Activated T-cell treated with anti-CD3 and anti-CD28 coated beads, Interleukin-2, amount 50 U/mL, for 72 hours (primary cell): ENCODE measurements at places on chromosomes 4 and X.
A peak's percentile ranks its signal among the peaks of the same experiment; 100 is the strongest.

- peaks cover 94% of the 10 kb centered on the region for H3K4me1 ChIP-seq
- DNase-seq: peak; percentile 74
- no peaks in the 10 kb centered on the region for H3K27me3 ChIP-seq
- H3K27ac ChIP-seq: peak overlapping the region; percentile 98
- H3K4me3 ChIP-seq: peak overlapping the region; percentile 92
Measured at GRCh38 chr4:140095694-140096482, 58.1 kb downstream of the MAML3 start.

DNA sequence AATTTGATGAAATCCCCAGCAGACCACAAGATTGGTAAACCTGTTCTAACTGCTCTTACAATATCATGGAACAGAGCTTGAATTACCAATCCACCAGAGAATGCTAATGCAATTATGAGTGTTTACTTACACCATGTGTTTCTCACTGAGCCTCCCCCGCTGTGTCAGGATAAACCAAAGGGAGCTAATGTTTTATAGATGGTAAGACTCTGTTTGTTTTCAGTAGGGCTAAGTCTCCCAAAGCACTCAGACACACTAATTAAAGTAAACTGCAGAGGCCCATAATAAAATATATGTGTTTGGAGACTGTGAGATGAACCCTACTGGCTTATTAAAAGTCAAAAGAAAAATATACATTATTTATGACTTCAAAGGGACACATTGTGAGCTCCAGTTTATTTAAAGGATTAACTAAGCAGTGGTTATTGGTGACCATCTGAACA, 261.7 kb upstream of the FAM241A start:
- H3K27ac ChIP-seq: no peak overlapping the region
- H3K36me3 ChIP-seq: no peaks in the 10 kb centered on the region
- H3K4me3 ChIP-seq: no peak overlapping the region
- no peaks in the 10 kb centered on the region for H3K27me3 ChIP-seq

DNA sequence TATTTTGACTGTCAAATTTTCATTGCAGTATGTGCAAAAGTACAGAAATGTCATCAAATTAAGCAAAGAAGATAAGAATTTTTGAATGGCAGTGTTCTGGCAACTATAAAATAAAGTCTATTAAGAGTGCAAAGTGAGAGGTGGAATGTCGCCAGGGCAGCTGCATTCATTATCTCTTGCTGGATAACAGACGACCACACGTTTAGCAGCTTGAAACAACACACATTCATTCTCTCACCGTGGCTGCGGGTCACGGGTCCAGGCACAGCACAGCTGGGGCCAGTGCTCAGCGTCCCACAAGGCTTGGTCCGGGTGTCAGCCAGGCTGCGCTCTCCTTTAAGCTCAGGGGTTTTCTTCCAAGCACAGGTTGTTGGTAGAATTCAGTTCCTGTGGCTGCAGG, 113.9 kb downstream of the GPR143 start:
- no peak overlapping the region for H3K27ac ChIP-seq
- no peaks in the 10 kb centered on the region for H3K27me3 ChIP-seq
- H3K4me1 ChIP-seq: peaks cover 6% of the 10 kb centered on the region
- H3K36me3 ChIP-seq: no peaks in the 10 kb centered on the region

DNA sequence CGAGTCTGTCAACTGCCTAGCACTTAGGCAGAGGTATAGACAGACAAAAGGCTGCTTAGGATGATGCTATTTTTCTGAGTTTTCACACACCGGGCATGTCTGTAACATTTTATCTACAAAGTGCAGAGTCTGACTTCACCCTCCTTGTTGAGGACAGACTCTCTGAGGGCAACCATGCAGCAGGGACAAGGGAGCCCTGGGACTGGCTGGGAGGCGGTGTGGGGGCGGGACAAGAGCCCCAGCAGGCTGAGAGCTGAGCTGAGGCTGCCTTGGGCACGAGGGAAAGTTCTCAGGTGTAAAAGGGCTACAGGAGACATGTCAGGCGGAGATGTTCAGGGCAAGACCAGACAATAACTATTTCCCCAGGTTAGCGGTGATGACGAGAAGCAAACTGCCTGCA, 81.6 kb downstream of the GATB start:
- no peak for DNase-seq
- H3K4me1 ChIP-seq: no peaks in the 10 kb centered on the region
- no peak overlapping the region for H3K27ac ChIP-seq
- peaks cover 1% of the 10 kb centered on the region for H3K36me3 ChIP-seq

DNA sequence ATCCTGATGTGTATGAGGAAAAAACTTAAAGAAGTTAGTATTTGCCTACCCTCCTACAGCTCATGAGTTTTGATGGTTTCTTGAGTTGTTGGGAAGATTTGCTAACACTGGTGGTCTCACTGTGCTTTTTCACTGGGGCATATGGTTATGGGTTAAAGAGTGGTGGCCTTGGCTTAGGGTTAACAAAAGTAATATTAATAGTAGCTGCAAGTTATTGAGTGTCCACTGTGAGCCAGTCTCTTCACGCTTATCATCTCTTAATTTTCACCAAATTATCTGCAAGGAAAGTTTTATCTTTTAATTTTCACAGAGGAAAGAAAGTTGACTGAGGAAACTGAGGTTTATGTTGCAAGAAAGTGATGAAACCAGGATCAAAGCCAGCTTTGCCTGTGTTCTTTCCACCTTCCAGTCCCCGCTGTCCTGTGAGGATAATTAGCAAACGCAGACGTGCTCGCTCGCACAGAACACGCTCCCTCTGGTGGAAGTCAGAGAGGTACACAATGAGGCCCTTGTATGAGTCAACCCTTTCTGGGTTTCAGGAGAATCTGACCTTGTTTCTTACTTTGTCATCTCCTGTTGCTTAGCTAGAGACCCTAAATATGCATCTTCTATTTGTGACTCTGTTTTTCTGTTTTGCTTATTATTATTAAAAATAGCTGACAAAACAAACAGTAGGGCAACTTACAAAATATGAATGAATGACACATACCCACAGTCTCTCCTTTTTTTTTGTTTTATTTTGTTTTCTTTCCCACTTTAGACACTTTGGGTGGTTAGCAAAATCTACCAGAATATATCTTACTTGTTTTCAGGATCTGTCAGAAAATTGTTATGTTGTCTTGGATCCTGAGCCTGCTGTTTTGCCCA, 94.3 kb downstream of the DDIT4L start:
- H3K4me1 ChIP-seq: peaks cover 85% of the 10 kb centered on the region
- peaks cover 3% of the 10 kb centered on the region for H3K36me3 ChIP-seq
- DNase-seq: peak; percentile 61
- no peaks in the 10 kb centered on the region for H3K27me3 ChIP-seq

GRCh38 chr4:44927399-44928380, 201.3 kb upstream of the GNPDA2 start:
- no peaks in the 10 kb centered on the region for H3K27me3 ChIP-seq
- no peak for DNase-seq
- no peaks in the 10 kb centered on the region for H3K36me3 ChIP-seq
- H3K4me1 ChIP-seq: no peaks in the 10 kb centered on the region
- no peak overlapping the region for H3K4me3 ChIP-seq

GRCh38 chrX:20514358-20514757, 247.6 kb upstream of the RPS6KA3 start:
- peaks cover 4% of the 10 kb centered on the region for H3K36me3 ChIP-seq
- peaks cover 63% of the 10 kb centered on the region for H3K27me3 ChIP-seq
- peaks cover 38% of the 10 kb centered on the region for H3K4me1 ChIP-seq
- H3K27ac ChIP-seq: peak overlapping the region; percentile 54
- no peak overlapping the region for H3K4me3 ChIP-seq

DNA sequence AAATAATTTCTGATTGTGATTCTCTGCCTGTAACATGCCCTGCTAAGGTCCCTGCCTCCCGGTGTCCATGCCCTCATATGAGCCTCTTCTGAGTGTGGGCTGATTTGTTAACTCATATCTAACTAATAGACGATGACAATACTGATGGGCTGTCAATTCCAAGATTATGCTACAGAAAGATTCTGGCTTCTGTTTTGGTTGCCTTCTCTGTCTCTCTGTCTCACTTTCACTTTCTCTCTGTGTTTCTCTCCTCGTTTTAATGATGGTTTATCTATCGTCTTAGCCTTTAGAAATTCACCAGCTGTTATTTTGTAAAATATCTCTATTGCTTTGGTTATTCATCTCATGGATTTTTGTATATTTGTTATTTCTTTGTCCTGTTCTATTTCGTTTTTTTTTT, 312.5 kb upstream of the ANXA10 start:
- no peak overlapping the region for H3K4me3 ChIP-seq
- no peaks in the 10 kb centered on the region for H3K36me3 ChIP-seq
- no peak for DNase-seq
- no peaks in the 10 kb centered on the region for H3K4me1 ChIP-seq
- H3K27ac ChIP-seq: peak overlapping the region; percentile 28

GRCh38 chrX:97328853-97329390, 445.2 kb downstream of the RPA4 start:
- no peaks in the 10 kb centered on the region for H3K36me3 ChIP-seq
- H3K27me3 ChIP-seq: peaks cover 12% of the 10 kb centered on the region
- no peak overlapping the region for H3K27ac ChIP-seq
- H3K4me1 ChIP-seq: peaks cover 5% of the 10 kb centered on the region
- no peak overlapping the region for H3K4me3 ChIP-seq
- no peak for DNase-seq

DNA sequence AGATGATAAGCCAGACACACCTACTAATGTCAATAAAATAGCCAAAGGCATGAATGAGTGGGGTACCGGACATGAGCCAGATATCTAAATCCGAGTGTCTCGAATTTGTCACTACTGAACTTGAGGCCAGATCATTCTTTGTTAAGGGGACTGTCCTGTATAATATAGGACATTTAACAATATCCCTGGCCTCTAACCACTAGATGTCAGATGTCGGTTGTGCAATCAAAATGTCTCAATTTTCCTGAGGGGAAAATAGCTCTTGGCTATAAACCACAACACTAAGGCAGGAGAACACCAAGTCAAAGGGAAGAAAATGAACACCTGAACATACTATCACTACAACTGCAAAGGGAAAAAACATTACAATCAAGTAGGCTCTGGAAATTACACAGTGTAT, 154.5 kb downstream of the GPM6A start:
- no peak overlapping the region for H3K4me3 ChIP-seq
- H3K36me3 ChIP-seq: no peaks in the 10 kb centered on the region
- no peaks in the 10 kb centered on the region for H3K27me3 ChIP-seq
- H3K4me1 ChIP-seq: no peaks in the 10 kb centered on the region

DNA sequence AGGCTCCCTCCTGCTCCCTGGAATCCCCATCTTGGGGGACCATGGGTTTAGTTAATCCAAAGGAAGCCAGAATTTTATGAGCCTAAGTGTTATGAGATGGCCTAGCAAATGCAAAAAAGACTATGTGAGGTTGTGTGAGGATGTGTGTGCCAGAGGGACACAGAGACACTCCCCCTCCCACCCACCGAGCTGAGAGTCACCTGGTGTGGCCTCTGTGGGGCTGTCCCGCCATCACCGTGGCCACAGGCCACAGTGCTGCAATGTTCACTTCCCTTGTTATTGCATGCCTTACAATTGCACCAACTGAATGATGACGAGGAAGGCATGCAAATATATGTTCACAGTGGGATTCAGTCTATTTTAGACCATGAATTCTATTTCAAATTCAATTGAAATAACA, 601 bp upstream of the FGFBP2 start:
- peaks cover 2% of the 10 kb centered on the region for H3K36me3 ChIP-seq
- peaks cover 36% of the 10 kb centered on the region for H3K4me1 ChIP-seq
- H3K4me3 ChIP-seq: peak overlapping the region; percentile 76
- DNase-seq: peak; percentile 85
- peaks cover 12% of the 10 kb centered on the region for H3K27me3 ChIP-seq

GRCh38 chr4:113024388-113024787, 25.1 kb upstream of the ANK2 start:
- DNase-seq: no peak
- H3K36me3 ChIP-seq: no peaks in the 10 kb centered on the region
- no peaks in the 10 kb centered on the region for H3K27me3 ChIP-seq
- H3K4me1 ChIP-seq: no peaks in the 10 kb centered on the region

DNA sequence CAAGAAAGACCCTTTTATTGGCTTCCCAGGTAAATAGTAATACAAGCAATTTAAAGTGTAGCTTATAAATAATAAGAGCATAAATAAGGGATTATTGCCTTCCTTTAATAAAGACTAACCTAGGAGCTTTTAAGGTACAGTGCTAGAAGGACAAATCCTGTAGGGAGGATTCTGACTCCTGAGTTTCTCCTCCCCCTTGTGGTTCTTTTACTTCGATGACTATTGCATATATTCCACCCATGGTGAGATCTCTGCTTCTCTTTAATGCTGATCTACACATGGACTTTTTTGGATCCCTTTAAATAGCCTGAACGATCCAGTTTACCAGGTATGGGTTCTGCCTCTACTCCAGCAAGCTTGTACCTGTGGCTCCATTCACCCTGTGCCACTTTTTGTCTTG, 2.5 kb downstream of the GALNT7 start:
- peaks cover 2% of the 10 kb centered on the region for H3K36me3 ChIP-seq
- peaks cover 67% of the 10 kb centered on the region for H3K4me1 ChIP-seq
- H3K27me3 ChIP-seq: no peaks in the 10 kb centered on the region
- no peak for DNase-seq

DNA sequence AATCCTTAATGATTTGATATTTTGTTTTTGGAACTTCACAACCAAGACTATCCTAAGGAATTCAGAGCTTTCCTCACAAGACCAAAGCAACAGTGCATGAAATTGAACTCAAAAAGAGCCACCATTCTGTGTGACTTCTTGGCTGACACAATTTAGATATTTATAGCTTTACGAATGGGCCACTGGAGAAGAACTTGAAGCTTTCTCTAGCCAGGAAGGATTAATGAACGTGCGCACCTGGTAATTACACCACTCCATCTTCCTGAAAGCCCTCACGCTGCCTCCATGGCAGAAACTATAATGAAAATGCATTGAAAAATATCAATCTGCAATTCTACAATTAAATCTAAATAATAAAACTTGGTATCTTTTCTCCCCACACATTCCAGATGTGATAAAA, 1057.8 kb downstream of the DMD start:
- H3K4me1 ChIP-seq: no peaks in the 10 kb centered on the region
- DNase-seq: no peak
- H3K27ac ChIP-seq: no peak overlapping the region

DNA sequence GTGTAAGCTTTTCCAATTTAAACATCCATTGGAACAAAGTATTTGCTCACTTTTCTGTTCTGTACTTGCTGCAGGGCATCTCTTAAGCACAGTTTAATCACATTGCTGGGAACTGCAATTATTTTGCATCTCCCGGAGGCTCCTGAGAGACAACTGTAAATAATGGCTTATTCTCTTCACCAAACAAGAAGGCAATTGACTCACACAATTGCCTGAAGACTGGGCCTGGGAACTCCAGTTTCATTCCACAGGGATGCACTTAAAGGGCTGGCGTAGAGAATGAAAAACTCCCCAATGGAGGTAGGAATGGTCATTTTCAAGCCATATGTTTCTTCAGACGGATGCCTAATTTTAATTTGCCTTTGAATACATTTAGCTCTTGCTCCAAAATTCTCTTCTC, 29.5 kb downstream of the TFDP3 start:
- H3K4me1 ChIP-seq: no peaks in the 10 kb centered on the region
- H3K27ac ChIP-seq: no peak overlapping the region
- H3K36me3 ChIP-seq: no peaks in the 10 kb centered on the region
